Hematopoietic multipotent progenitor cell treated with erythropoietin and hydrocortisone succinate and interleukin-3 and kit ligand, for 4 days (in vitro differentiated cells): ENCODE measurements at places on chromosomes 3 and 15.

GRCh38 chr3:59764171-59764570 lies 714.3 kb upstream of the CFAP20DC start:
- DNase-seq = no peak

GRCh38 chr15:77895742-77896141 lies 181.8 kb downstream of the TBC1D2B start:
- no peak for DNase-seq

DNA sequence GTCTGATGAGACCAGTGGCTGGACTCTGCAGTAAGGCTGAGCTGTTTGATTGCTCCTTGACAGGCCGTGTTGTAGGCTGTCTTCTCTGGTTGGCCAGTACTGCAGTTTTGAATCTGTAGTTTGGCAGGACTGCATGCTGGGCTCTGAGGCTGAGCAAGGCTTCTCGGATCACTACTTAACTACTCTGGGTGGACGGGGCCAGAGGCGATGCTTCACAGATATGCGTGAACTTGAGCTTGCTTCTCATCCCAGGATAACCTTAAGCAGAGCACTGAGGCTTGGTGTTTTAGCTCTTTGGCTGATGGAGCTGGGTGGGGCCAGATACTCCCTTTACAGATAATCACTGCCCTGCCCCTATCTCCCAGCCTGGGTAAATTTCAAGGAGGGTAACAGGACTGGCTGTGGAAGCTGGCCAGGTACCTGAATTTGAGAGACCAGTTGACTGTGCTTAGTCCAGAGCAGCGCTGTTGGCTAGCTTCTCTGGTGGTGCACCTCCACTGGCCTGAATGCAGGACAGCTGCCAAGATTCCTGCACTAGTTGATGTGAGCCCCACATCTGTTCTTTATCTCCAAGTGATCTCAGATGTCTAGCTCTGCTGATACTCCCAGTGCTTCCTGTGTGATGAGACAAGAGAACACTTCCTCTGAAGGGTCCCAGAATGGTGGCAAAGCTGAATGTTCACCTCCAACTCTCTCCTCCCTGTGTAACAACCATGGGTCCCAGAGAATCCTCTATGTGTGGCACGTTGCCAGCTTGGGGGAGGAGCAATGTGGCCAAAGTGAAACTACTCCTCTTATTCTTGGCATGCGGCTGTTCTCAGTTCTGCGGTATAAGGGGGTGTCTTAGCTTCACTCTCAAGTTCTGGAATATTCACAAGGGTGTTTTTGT lies 37.9 kb downstream of the RPL39L start:
- peak; percentile 88 for DNase-seq

DNA sequence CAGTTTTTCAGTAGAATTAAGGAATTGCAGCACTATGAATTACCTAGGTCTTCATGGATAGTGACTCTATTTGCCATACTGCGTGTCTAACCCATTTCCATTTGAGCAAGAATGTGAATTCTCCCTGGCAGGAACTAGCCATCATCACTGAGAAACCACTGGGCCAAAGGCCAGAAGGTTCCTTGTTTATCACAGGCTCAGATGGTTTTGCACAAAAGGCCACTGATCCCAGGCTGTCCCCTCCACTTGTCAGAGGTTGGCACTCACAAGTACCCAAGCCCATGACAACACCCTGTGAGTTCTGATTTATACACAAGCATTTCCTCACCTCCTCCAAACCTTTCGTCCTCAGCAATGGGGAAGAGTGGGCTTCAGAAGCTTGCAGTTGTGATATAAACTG lies 131.8 kb downstream of the FOXB1 start:
- DNase-seq = no peak

- DNase-seq = no peak
These were observed 28.3 kb downstream of the SPESP1 start for GRCh38 chr15:68958597-68958996.

- no peak for DNase-seq
These were observed 351.6 kb downstream of the GAP43 start for GRCh38 chr3:115974940-115975339.

- DNase-seq = no peak
These were observed 84.6 kb downstream of the MAGI1 start for GRCh38 chr3:65953881-65954733.
